ENCODE measurements at places on chromosomes 16 and 17. TPM values are rescaled to one million over a fixed set of nuclear protein-coding genes. Genes with fewer than 3 reads are reported as not detected.

- H3K36me3 ChIP-seq, result peaks cover 5% of the 10 kb centered on the region
- DNase-seq, result no peak
- H3K27me3 ChIP-seq, result no peaks in the 10 kb centered on the region
- H3K4me3 ChIP-seq, result no peak overlapping the region
- peaks cover 17% of the 10 kb centered on the region for H3K4me1 ChIP-seq
Measured at GRCh38 chr17:17077861-17078732, 35.8 kb downstream of the MPRIP start.

GRCh38 chr16:84884596-84885341 lies 65.0 kb downstream of the CRISPLD2 start:
- H3K27me3 ChIP-seq, result peaks cover 36% of the 10 kb centered on the region
- H3K27ac ChIP-seq, result no peak overlapping the region
- no peaks in the 10 kb centered on the region for H3K36me3 ChIP-seq
- DNase-seq, result no peak
- no peaks in the 10 kb centered on the region for H3K4me1 ChIP-seq

GSG1L gene
- total RNA-seq, result not detected

KRTAP17-1 gene
- total RNA-seq, result not detected

DNA sequence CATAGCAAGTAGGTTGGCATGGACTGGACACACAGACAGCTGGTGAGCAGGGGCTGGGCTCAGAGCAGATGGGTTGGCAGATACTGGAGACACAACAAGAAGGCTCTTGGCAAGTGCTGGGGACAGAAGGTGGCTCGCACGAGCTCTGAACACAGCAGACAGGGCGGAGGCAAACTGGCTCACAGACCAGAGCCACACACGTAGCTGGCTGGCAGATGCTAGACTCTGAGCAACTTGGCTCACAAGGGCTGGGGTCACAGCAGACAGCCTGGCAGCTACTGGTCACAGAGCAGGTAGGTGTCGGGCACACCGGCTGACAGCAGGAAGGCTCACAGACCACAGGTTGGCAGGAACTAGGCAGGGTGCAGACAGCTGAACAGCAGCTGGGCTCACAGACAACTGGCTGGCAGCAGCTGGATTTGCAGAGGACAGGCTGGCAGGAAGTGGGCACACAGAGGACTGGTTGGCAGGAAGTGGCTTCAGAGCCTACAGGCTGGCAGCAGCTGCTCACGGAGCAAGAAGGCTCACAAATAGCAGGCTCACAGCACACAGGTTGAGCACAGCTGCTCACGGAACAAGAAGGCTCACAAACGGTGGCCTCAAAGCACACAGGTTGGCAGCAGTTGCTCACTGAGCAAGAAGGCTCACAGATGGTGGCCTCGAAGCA lies 725 bp downstream of the KRTAP16-1 start:
- H3K27ac ChIP-seq, result peak overlapping the region; percentile 80
- H3K36me3 ChIP-seq, result no peaks in the 10 kb centered on the region
- peak overlapping the region; percentile 45 for H3K4me3 ChIP-seq
- peaks cover 42% of the 10 kb centered on the region for H3K4me1 ChIP-seq

DNA sequence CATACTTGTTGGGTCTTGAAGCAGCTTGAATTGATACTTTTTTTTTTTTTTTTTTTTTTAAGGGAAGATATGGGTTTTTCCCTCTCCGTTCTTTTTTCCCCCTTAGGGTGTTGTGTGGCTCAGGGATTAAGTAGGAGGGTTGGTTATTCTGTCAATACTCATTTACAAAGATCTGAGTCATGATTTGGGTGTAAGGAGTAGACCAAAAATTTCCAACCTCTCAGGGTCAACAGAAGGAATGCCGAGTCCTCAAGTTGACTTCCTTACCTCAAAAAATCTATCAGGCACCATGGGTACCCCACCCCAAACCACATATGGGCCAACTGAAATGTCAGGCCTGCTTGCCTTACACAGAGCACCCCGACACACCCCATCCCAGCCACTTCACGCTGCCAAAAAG lies 230.5 kb downstream of the CCDC182 start:
- H3K4me1 ChIP-seq, result peaks cover 3% of the 10 kb centered on the region
- H3K4me3 ChIP-seq, result no peak overlapping the region
- no peak for DNase-seq
- H3K36me3 ChIP-seq, result no peaks in the 10 kb centered on the region
- no peaks in the 10 kb centered on the region for H3K27me3 ChIP-seq

- peaks cover 4% of the 10 kb centered on the region for H3K27me3 ChIP-seq
- no peak for DNase-seq
- no peak overlapping the region for H3K4me3 ChIP-seq
- H3K27ac ChIP-seq, result peak overlapping the region; percentile 55
- H3K4me1 ChIP-seq, result peaks cover 42% of the 10 kb centered on the region
- H3K36me3 ChIP-seq, result no peaks in the 10 kb centered on the region
Measured at GRCh38 chr16:56606476-56607108, 1.8 kb upstream of the MT2A start.

ALOX15B gene
- not detected for total RNA-seq

Data from activated CD8-positive, alpha-beta memory T cell treated with anti-CD3 and anti-CD28 coated beads, Interleukin-2, amount 10 ng/mL, durations not matched to agents 7 days and 5 days (primary cell).